ENCODE measurements at places on chromosomes 16 and 17.

DNA sequence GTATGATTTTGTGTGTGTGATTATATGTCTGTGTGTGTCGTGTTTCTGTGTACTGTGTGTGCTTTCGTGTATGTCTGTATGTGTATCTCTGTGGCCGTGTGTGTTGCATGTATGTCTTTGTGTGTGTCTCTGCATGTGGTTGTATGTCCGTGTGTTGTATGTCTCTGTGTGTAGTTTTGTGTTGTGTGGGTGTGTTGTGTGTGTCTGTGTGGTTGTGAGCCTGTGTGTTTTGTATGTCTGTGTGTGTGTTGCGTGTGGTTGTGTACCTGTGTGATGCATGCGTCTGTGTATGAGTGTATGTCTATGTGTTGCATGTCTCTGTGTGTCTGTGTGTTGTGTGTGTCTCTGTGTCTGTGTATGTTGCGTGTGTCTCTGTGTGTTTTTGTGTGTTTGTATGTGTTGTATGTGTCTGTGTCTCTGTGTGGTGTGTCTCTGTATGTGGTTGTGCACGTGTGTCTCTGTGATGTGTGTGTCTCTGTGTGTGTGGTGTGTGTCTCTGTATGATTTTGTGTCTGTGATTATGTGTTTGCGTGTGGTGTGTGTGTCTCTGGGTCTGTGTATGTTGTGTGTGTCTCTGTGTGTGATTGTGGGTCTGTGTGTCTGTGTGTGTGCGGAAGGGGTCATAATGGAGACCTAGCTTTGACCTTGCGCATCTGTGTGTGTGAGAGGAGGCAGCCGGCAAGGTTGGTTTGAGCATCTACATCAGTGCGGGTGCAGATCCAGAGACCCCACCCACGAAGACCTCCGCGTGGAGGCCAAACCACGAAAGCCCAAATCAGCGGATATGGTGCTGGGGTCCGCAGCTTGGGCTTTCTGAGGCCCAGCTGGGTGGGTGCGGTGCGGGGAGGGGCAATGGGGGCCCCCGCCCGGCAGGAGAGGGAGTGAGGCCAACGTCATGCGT, 212.6 kb upstream of the GSE1 start:
- DNase-seq: no peak

DNA sequence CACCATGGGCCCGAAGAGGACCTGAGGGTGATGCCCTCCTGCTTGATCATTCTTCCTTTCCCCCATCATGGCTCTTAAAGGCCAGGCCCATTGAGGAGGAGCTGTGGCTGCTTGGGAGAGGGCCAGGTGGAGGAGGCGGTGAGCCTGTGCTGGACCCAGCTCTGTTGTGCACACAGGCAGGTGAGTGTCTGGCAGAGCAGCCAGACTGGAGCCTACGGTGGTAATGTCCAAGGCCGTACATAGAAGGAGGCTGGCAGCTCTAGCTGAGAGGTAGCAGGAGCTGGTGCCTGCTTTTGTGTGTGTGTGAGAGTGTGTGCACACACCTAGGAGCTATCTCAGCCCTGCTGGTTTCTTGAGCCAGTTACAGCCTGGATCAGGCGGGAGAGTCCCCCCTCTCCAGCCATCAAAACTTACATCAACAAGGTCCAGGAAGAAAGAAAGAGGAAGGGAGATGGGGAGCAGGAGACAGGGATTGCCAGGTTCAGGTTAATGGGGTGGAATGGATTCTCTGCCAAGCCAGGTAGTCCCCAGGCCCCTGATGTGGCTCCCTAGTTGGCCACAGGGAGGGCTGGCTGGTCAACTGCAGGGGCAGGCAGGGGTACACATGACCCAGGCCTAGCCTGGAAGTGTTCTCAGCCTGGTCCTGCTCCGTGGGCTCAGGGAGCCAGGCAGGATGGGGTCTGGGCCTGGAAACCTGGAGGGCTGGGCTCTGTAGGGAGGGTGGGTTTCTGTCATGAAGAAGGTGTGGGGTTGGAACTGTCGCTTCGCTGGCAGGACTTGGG, 107.1 kb downstream of the RAP1GAP2 start:
- no peak for DNase-seq

DNA sequence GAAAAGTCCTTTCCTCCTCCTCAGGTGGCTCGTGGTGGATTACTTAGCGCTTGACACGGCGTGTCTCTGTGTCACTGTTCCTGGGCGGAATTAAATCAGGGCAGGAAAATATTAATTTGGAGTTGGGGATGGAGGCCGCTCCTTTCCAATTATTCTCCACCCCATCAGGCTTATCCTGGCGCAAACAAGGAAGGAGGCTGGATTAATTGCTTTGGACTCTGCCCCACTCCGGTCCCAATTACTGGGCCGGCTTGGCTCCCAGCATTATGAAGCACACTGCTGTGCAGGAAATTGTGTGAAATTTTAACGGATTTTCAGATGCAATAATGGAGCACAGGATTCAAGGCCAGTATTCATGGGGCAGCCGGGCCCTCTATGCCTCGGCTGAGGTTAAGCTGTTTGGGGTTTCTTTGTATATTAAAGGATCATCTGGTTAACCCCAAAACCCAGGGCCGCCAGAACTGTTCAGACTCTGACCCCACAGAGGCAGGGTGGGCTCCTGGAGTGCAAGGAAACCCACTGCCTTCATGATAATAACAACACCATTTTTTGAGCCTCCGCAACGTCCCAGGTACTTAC, 87.8 kb downstream of the MRM1 start:
- no peak for DNase-seq

- DNase-seq: no peak
Measured at GRCh38 chr16:11014136-11014535, 69.8 kb downstream of the CLEC16A start.

GRCh38 chr17:45722161-45722560, 62.0 kb upstream of the CRHR1 start:
- no peak for DNase-seq

DNA sequence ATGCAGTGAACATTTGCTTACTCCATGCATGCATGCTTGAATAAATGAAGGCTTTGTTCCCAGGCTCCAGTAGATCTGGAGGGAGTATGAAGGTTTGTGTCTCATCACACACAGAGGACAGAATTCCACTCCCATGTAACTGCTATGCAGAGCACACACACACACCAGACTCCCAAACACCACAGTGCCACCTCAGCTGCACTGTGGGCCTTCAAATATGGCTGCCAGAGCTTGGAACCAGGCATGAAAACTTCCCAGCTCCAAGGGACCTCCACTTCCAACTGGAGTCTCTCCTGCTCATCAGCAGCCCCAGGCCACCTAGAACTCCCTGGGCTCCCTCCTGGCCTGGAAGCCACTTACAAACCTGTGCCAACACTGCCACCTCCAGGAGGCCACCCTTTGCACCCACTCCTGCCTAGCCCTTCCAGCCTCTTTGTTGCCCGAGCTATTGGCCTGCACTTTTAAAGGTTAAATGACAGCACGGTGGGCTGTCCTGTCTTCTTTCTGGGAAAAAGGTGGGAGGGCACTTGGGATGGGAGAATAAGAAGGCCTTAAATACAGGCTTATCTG, 151.2 kb downstream of the ZNF423 start:
- no peak for DNase-seq

DNA sequence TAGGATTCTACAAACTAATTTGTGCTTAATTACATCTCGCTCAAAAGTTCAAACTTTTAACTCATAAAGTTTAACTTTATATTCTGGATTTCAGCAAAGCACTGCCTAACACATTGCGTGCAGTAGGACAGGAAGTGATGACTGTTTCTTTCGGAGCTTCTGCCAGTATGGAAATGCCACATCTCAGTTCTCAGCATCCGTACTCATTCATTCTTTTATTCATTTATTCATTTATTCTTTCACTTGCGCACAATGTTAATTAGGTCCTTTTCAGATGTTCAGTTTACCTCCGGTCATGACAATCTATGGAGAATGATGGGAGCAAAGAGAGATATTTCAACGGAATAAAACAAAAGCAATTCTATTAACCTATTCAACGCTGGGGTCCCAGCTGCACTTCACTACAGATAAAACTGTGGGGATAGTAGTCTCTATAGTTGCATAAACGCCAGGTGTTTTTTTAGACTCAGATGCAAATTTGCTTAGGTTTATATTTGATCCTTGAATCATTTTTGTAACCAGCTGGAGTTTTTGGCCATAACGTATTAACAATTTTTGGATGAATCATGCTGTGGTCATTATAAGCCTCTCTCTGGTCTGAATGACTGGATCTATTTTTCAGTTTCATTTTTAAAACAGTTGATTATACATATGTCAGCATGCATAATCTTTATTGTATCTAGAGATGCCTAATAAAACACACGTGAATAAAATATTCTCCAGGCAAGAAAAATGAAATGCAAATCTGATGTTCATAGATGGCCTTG, 143.9 kb downstream of the KCNJ2 start:
- DNase-seq: no peak

GRCh38 chr16:66906916-66907836, 11.5 kb downstream of the CDH16 start:
- no peak for DNase-seq

DNA sequence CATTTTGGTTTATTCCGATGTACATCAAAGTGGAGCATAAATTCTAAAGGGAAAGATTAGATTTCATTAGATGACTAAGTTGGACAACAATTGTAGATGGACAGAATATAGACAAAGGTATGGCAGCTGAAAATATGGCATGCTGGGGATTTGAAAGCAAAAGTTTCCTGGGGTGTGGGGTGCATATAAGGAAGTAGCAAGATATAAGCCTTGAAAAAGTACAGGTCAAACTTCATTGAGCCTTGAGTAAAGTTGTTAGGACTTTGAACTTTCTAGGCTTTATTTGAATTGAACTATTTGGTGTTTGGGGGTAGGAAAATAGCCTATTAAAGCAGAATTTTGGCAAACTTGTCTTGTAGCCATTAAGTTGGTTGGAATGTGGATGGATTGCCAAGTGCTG, 75.8 kb upstream of the KCNJ16 start:
- DNase-seq: no peak

- no peak for DNase-seq
Measured at GRCh38 chr16:2715064-2715463, 5.0 kb downstream of the PRSS27 start.

DNA sequence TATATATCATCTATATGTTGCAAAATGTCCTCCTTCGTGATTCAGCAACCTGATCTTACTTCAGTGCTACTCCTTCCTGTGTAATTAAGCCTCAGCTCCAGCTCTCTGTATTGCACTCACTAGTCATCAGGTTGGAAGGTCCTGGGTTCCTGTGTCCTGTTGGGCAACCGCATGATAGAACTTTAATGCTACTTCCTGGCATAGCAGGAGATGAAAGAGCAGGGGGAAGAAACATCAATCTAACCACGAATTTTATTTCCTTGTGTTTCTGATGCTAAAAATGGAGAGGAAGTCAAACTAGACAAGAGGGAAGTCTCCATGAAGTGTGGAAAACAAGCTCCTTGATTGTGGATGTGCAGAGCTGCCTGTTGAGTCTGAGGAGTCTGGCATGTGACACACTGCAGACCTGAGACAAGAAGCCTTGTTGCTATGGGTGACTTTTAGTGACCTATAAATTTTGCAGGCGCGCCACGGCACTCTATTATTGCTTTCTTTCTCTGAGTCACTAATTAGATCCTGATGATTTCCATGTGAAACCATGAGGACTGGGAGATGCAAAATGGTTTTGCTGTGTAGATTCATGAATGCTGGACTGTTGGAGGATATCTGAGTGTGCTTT, 25.6 kb downstream of the IGSF6 start:
- DNase-seq: no peak

GRCh38 chr16:47986031-47986430, 169.8 kb downstream of the ABCC12 start:
- no peak for DNase-seq

- no peak for DNase-seq
Measured at GRCh38 chr16:84766978-84767773, 52.6 kb upstream of the CRISPLD2 start.

- DNase-seq: no peak
Measured at GRCh38 chr17:40417258-40417608, 463 bp downstream of the TOP2A start.

DNA sequence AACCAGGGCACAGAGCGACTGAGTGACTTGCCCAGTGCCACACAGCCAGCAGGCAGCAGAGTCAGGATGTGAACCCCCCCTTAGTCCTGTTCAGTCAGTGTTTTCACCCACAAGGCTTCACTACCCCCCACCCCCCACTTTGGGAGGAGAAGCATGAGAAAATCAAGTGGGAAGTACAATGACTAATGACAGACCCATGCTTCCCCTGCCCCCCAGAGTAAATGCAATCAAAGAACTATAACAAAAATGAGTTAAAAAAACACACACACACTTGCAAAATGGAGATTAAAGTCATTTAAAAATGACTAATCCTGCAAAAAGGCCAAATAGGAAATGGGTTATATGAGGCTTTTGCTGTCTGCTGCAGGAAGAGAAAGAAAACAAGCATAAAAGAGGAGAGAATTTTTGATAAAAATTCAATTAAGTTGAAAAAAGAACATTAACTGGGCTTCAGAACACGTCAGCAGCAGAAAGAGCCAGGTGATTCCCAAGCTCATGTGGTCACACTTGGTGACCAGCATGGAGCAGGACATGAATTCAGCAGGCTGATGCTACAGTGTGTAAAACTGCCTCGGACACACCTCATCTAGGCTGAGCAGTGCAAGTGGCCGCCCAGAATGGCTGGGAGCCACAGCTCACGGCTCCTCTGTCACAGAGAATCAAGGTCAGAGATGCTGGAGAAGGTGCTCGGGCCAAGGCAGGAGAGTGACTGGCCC, 212.3 kb downstream of the ZNF423 start:
- DNase-seq: no peak

DNA sequence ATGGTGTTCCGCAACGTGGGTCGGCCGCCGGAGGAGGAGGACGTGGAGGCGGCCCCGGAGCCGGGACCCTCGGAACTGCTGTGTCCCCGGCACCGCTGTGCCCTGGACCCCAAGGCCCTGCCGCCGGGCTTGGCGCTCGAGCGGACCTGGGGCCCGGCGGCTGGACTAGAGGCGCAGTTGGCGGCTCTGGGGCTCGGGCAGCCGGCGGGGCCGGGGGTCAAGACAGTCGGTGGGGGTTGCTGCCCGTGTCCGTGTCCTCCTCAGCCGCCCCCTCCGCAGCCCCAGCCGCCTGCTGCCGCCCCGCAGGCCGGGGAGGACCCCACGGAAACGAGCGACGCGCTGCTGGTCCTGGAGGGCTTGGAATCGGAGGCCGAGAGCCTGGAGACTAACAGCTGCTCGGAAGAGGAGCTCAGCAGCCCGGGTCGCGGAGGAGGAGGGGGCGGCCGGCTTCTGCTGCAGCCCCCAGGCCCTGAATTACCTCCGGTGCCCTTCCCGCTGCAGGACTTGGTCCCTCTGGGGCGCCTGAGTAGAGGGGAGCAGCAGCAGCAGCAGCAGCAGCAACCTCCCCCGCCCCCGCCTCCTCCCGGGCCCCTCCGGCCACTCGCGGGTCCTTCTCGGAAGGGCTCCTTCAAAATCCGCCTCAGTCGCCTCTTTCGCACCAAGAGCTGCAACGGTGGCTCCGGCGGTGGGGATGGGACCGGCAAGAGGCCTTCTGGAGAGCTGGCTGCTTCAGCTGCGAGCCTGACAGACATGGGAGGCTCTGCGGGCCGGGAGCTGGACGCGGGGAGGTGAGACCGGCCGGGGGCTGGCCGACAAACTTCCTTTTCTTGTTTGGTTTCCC, 821 bp downstream of the SOCS7 start:
- no peak for DNase-seq

DNA sequence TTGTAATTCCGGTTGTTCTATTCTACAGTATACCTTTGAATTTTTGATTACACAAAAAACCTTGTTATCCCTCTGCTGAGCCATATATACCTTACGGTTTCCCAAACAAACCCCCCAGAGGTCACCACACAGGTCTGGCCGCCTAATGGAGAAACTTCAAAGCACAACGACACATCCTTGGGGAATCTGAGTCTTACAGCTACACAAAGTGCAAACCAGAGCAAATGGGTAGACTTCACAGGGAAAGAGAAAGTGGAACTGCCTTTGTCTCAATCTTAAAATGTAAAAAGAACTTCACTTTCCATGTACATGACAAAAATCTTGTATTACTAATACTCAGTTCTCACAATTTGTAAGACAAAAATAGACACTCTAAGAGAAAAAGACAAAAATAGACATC, 2.7 kb downstream of the FBXO31 start:
- DNase-seq: no peak
